CD8-positive, alpha-beta memory T cell (primary cell): ENCODE measurements at places on chromosomes 11 and 22. TPM values are rescaled to one million over a fixed set of nuclear protein-coding genes. Genes with fewer than 3 reads are reported as not detected.

DNA sequence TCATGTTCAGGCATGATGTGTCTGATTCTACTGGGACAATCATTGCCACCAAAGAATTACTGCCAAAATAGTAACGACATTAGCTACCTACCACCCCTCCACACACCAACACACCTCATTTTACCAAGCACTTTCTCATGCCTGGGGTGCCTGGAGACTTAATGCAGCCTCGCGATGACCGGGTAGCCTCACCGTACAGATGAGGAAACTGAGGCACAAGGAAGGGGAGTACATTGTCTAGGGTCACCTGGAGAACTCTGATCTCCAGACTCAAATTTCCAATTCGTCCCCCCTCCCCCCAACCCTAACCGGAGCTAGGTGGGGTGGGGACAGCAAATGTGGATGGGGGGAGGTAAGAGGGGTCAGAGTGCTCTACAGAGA is 2.7 kb upstream of the RTN4RL2 start:
- no peak for DNase-seq
- H3K27me3 ChIP-seq, result peaks cover 27% of the 10 kb centered on the region
- peaks cover 29% of the 10 kb centered on the region for H3K4me1 ChIP-seq
- H3K36me3 ChIP-seq, result no peaks in the 10 kb centered on the region

GRCh38 chr11:110287537-110287936 is 8.9 kb downstream of the RDX start:
- DNase-seq, result no peak
- H3K4me1 ChIP-seq, result peaks cover 6% of the 10 kb centered on the region
- H3K36me3 ChIP-seq, result no peaks in the 10 kb centered on the region
- H3K4me3 ChIP-seq, result no peak overlapping the region
- no peak overlapping the region for H3K27ac ChIP-seq

The CDKN1C gene
- total RNA-seq, result 1.0 TPM

GRCh38 chr22:45876136-45877035 is 100.6 kb downstream of the WNT7B start:
- DNase-seq, result no peak
- no peaks in the 10 kb centered on the region for H3K4me1 ChIP-seq
- H3K36me3 ChIP-seq, result no peaks in the 10 kb centered on the region
- H3K4me3 ChIP-seq, result no peak overlapping the region
- no peak overlapping the region for H3K27ac ChIP-seq

DNA sequence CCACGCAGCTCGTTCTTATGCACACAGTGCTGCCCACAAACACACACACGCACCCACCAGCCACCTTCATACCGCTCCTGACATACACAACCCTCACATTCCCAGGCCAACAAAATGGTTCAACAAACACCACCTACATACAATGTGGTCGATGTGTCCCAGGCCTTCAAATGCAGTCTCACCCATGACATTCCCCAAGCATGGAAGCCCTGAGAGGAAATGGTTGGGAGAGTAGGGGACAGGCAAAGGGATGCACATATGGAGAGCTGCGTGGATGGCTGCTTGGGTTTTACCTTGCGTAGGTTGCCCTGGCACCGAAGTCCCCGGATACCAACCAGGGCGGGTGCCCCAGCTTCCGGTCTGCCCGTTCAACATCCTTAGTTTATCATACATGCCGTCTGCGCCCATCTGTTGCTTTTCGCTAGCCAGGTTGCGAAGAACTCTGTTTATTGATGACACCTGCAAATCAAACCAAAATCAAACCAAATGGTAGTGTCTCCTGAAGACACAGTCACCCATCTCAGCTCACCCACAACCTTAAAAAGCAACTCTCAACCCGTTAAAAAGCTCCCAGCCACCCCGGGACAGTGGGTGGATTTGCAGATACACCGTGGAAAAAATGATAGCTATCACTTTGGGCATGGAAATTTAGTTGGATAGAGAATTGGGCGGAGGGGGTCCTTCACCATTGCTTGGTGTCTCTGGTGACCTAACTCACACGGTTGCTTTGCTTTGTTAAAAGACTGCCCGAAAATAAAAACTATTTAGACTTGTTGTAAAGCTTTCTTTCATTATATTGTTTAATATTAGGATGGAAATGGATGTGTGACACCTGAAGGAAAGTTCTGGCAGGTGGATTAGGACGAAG is 10.5 kb downstream of the PAX6 start:
- H3K36me3 ChIP-seq, result no peaks in the 10 kb centered on the region
- DNase-seq, result no peak
- no peak overlapping the region for H3K27ac ChIP-seq
- no peak overlapping the region for H3K4me3 ChIP-seq
- peaks cover 76% of the 10 kb centered on the region for H3K27me3 ChIP-seq
- H3K4me1 ChIP-seq, result peaks cover 18% of the 10 kb centered on the region

GRCh38 chr11:76763573-76764346 is 19.4 kb upstream of the TSKU start:
- no peak overlapping the region for H3K27ac ChIP-seq
- no peaks in the 10 kb centered on the region for H3K27me3 ChIP-seq
- no peak overlapping the region for H3K4me3 ChIP-seq
- no peaks in the 10 kb centered on the region for H3K36me3 ChIP-seq
- no peak for DNase-seq
- peaks cover 14% of the 10 kb centered on the region for H3K4me1 ChIP-seq

- no peaks in the 10 kb centered on the region for H3K36me3 ChIP-seq
- no peaks in the 10 kb centered on the region for H3K27me3 ChIP-seq
- no peak for DNase-seq
Measured at GRCh38 chr22:26050079-26050478, 119.2 kb upstream of the SEZ6L start.

The APBB1 gene
- total RNA-seq, result 41.7 TPM

DNA sequence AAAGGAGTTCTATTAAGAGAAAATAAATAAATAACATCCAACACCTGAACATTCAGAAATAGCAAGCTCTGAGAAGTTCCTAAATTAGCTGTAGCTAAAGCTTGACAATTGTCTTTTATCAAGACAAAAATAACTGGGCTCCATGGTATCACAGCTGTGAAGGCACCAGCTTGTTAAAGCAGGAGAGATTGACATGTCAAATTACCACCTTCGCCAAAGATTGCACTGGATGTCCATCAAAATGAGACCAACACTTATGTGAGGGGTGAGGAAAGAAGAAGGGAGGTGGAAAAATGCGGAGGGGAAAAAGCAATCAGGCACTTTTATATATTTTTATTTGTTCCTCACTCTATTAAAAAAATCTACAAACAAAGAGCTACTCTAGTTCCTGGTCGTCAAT is 1827.5 kb upstream of the RAG2 start:
- no peaks in the 10 kb centered on the region for H3K4me1 ChIP-seq
- no peak overlapping the region for H3K27ac ChIP-seq
- H3K27me3 ChIP-seq, result no peaks in the 10 kb centered on the region
- no peak for DNase-seq
- no peaks in the 10 kb centered on the region for H3K36me3 ChIP-seq

DNA sequence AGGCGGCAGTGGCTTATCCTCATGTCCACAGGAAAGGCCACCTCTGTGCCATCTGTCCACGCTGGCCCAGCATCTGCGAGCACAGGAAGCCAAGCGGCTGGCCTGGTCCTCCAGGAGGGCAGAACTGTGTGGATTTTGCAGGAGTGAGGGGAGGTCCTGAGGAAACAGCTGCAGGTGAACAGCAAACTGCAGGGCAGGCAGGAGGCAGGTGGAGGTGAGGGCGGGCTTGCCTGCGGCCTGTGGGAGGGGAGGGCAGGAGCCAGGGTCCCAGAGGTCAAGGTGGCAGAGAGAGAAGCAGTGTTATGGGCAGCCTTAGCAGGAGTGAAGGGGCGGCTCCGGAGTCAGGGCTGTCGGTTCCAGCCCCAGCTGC is 369.7 kb downstream of the SHANK2 start:
- no peak for DNase-seq
- no peaks in the 10 kb centered on the region for H3K27me3 ChIP-seq
- no peaks in the 10 kb centered on the region for H3K36me3 ChIP-seq

GRCh38 chr11:79430280-79430679 is 10.6 kb downstream of the TENM4 start:
- H3K4me3 ChIP-seq, result no peak overlapping the region

GRCh38 chr11:114085965-114086793 is 26.7 kb downstream of the ZBTB16 start:
- H3K36me3 ChIP-seq, result no peaks in the 10 kb centered on the region
- no peak for DNase-seq
- H3K4me1 ChIP-seq, result peaks cover 11% of the 10 kb centered on the region
- no peak overlapping the region for H3K4me3 ChIP-seq
- no peak overlapping the region for H3K27ac ChIP-seq
- no peaks in the 10 kb centered on the region for H3K27me3 ChIP-seq

The SOX10 gene
- total RNA-seq, result not detected

DNA sequence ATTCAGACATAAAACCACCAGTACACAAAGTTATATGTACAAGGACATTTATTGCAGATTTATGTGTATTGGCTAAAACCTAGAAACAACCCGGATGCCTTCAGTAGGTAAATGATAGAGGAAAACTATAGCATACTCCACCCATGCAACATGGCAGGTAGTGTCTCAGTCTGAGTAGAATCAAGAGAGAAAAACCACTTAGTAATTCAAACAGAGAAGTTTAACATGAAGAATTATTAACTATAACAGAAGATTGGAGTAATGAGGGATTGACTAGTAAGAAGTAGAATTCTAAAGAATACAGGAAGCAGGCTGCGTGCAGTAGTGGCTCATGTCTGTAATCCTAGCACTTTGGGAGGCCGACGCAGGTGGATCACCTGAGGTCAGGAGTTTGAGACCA is 16.2 kb upstream of the SPTY2D1 start:
- no peaks in the 10 kb centered on the region for H3K27me3 ChIP-seq
- no peak overlapping the region for H3K4me3 ChIP-seq
- H3K4me1 ChIP-seq, result no peaks in the 10 kb centered on the region

GRCh38 chr11:102244681-102245409 is 72.4 kb upstream of the BIRC3 start:
- no peak overlapping the region for H3K27ac ChIP-seq
- no peaks in the 10 kb centered on the region for H3K4me1 ChIP-seq
- H3K36me3 ChIP-seq, result no peaks in the 10 kb centered on the region
- DNase-seq, result no peak
- no peak overlapping the region for H3K4me3 ChIP-seq

DNA sequence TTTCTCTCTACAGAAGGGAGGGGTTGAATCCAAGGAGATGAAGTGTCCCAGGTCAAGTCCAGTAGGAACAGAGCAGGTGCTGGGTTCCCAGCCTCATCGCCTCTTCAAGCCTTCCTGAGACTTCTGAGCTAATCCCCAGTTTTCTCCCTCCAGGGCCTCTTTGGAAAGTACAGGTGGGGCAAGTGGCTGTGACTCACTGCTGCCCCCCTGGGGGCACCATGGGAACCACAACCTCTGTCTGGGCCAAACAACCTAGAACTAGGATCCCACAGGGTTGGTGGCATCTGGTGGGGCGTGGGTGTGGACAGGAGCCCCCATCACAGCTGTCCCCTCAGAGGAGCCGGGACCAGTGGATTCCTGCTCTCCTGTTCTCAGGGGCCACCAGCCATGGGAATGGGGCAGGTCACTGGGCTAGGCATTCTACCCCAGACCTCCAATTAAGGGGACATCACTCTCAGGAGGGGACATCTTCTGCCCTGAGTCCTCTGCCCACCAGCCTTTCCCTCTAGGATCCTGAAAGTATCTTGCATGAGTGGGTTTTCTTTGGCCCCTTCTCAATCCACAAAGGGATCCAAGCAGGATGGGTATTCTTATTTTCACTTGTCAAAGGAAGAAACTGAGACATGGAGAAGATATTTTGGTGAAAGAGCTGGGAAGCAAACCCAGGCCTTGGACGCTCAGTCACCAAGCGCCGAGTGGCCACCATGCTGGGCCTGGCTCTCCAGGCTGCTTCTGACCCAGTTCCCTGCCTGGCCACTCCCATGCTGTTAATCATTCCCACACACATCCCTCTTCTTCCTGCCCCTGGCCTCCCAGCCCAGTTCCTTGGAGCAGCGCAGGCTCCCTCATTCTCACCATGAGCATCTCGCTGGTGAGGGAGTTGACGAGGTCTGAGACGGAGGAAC is 23.8 kb downstream of the LRRC10B start:
- H3K27me3 ChIP-seq, result no peaks in the 10 kb centered on the region
- no peaks in the 10 kb centered on the region for H3K36me3 ChIP-seq
- H3K4me1 ChIP-seq, result no peaks in the 10 kb centered on the region
- no peak overlapping the region for H3K27ac ChIP-seq
- H3K4me3 ChIP-seq, result no peak overlapping the region
- peak; percentile 10 for DNase-seq

DNA sequence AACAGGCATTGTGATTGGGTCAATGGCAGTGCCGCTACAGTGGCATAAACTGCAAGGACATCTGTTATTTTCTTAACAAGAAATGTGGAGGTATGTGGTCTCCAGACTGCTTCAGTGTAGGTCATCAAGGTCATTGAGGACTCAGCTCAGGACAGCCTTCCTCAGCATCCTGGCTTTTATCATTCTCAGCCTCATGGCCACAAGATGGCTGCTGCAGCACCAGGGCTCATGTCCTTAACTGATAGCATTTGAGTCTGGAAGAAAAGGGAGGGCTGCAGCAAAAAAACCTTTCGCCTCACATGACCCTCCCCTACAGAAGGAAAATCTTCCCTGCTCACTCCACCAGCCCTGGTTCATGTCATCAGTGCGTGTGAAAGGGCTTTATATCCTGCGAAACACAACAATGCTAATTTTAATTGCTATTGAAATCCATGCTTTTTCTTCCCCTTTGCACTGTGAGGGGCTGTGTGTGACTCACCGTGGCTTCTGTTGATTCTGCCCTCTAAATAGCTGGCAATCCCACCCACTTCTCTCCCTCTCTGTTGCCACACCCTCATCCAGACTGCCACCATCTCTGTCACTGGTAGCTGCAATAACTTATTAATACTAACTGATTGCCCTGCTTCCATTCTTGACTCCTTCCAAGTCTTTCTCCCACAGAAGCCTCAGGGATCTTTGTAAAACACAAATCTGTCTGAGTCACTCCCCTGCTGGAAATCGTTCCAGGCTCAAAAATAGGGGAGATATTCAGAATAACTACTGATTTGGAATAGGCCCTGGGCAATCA is 43.8 kb downstream of the CHRDL2 start:
- DNase-seq, result no peak
- no peak overlapping the region for H3K4me3 ChIP-seq
- H3K27me3 ChIP-seq, result no peaks in the 10 kb centered on the region
- no peaks in the 10 kb centered on the region for H3K36me3 ChIP-seq

The IZUMO1R gene
- not detected for total RNA-seq

DNA sequence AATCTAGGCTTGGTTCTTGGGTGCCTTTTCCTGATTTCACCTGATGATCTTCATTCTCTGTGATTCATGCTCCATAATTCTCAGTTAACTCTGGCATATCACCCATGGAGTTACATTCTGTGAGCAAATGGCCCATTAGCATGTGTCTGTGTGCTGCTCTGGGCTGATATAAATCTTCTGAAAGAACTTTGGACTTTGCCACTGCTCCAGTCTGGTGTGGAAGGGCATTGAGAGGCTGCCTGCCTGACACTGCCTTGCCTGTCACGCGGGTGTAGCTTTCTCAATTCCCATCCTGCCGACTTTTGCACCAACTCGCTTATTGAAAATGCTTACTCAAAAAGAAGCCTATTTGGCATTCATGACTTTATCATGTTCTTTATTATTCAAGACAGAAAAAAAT is 42.2 kb downstream of the FAT3 start:
- H3K27me3 ChIP-seq, result no peaks in the 10 kb centered on the region
- no peak overlapping the region for H3K27ac ChIP-seq
- no peak overlapping the region for H3K4me3 ChIP-seq
- no peaks in the 10 kb centered on the region for H3K36me3 ChIP-seq
- no peak for DNase-seq

The APOA1 gene
- 0.33 TPM for total RNA-seq
